ENCODE measurements at places on chromosomes 2 and 18.

DNA sequence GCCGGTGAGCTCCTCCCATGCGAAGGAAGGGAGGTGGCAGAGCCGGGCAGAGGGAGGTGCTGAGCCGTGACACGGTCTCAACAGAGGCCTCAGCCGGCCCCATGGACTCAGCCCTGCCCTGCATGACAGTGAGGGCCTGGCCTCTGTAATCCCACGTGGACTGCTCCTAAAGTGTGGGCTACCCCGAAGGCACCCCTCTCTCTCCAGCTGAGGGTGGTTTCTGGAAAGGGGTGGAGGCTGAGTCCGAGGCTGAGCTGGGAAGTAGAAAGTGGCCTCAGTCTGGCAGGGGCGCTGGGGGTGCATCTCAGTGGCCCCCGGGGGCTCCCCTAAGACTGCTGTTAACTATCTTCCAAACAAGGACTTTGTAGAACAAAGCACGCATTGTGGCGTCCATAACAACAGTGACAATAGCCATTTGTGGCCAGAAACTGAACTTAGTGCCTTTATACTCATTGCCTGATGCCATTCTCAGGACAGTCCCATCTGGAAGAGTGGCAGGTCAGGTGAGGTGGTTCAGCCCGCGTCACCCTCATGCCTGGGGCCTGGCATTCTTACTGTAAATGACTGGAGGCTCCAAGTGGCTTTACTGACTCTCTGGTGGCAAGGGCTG, 192.4 kb downstream of the TWIST2 start:
- no peak for DNase-seq

- no peak for DNase-seq
These were observed 136.7 kb downstream of the LAMA3 start for GRCh38 chr18:23825978-23826405.

DNA sequence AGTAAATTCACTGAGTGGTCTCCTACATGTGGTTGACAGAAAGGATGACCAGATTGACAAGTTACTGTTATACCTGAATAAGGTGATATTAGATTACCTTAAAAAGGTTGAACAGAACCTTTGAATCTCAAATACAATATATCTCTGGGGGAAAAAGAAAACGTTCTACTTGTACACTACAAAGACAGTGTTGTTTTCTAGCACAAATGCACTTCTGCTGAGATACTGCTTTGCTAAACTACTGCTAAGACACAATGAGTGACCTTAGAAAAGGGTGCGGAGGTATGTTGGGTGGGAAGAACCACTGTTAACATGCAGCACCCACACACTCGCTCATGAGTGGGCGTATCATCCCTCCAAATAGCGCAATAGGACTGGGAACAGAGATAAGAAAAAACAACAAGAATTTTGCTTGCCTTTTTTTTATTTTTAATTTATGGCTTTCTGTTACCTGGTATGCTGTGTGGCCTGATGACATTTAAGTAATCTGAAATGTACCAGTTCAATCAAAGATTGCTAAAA, 6.1 kb downstream of the BCL2 start:
- no peak for DNase-seq

- DNase-seq: no peak
These were observed 54.0 kb downstream of the KLF7 start for GRCh38 chr2:207111757-207112156.

DNA sequence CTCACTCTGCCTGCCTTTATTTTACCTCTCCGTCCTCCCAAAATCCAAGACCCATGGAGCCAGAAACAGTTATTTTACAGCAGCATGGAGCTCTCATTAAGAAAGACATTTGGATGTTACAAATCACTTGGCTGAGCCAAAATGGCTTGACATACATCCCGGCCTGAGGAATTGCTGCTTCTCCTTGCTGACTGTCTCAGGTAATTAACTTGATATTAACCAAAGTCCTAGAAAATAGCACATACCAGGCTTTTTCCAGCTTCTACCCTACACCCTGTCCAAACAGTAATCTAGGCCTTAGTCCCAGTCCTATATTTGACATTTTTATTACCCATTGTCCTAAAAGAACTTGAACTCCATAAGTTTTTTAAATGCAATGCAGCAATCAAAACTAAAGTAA, 205.0 kb downstream of the TMX3 start:
- DNase-seq: no peak

GRCh38 chr18:42341423-42341822, 386.4 kb downstream of the PIK3C3 start:
- DNase-seq: no peak

GRCh38 chr2:181892799-181893435, 1.4 kb downstream of the ITPRID2 start:
- no peak for DNase-seq

GRCh38 chr18:13321923-13322322, 103.4 kb downstream of the LDLRAD4 start:
- no peak for DNase-seq

DNA sequence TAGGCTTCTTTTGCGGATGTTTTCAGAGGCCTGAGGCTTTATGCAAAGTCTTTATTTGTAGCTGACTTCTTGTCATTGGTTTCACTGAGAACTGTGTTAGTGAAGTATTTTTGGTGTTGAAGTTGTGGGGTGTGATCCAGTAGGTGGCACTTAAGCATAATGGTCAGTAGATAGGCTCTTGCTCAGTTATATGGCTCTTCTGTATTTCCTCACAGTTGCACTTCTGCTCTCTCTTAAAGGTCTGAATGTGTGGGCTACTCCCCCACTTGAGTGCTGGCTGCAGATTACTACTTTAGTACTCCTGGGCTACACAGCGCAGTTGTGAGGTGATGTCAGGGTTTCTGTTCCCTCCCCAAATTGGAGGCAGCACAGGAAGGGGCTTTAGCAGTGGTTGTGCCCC, 133.8 kb upstream of the SCN7A start:
- DNase-seq: no peak

GRCh38 chr18:32937066-32937465, 164.2 kb upstream of the KLHL14 start:
- no peak for DNase-seq

DNA sequence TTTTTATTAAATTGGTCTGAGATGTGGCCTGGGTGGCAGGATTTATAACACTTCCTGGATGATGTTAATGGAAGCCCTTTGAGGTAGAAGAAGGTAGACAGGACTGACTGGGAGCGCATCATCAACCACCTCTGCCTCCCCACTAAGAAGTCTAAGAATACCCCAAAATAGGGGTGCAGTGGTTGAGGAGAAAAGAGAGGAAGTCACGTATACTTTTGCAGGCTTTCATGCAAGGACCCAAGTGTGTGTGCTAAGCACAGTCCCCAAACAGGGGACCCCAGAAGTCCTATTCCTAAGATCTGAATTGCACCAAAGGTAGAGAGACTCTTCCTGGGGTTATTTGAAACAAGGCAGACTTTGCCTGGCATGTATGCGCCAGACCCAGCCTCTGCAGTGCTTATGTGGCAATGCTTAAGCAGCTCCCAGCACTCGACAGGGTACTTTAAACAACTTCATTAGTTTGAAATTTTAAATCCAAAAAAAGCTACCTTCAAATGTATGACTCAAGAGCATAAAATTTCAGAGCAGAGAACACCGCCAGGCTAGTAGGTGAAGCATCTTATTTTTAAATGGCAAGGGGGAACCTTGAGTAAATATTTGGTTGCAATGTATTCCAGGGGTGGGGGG, 35.3 kb downstream of the BCL2 start:
- no peak for DNase-seq

GRCh38 chr18:30684825-30685481, 357.6 kb downstream of the DSC3 start:
- DNase-seq: no peak

GRCh38 chr18:76953156-76953555, 130.8 kb downstream of the ZNF236 start:
- no peak for DNase-seq

- DNase-seq: no peak
These were observed 67.5 kb upstream of the RGPD5 start for GRCh38 chr2:109726379-109727270.

- DNase-seq: no peak
These were observed 195.3 kb upstream of the MEIS1 start for GRCh38 chr2:66239655-66240054.

GRCh38 chr2:109460553-109461324, 153.0 kb downstream of the SEPTIN10 start:
- DNase-seq: no peak

DNA sequence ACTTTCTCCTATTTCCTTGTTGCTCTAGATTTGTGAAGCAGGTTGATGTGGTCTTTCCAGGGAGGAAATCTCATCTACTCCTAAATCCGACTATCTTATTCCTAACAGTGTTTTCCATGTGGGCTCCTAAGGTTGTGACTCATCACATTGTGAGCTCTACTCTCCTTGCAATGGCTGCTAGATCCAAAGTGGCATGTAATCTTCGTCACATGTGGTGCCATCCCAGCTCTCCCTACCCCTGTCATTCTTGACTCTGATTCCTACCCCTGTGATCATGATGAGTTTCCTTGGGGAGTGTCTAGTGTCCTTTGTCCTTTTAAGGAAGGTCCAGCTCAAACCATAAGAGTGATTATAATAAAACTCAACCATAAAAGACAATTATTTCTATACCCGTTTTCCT, 47.3 kb upstream of the GULP1 start:
- DNase-seq: no peak

DNA sequence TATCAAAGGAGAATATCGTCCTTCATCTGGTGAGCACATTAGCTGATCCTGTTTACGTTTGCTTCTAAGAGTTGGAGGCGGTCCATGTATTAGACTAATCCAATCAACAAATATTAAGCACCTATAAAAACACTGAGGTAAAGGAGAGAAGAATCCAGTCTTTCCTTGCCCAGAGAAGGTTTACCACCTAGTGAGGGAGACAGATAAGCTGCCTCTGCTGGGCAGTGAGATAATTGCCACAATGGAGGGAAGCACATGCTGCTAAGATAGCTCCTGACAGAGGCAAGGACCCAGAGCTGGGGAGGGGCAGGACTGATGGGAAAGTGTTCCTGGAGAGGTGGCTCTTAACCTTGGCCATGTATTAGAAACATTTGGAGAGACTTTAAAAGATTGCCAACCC, 36.7 kb upstream of the ST8SIA5 start:
- no peak for DNase-seq

DNA sequence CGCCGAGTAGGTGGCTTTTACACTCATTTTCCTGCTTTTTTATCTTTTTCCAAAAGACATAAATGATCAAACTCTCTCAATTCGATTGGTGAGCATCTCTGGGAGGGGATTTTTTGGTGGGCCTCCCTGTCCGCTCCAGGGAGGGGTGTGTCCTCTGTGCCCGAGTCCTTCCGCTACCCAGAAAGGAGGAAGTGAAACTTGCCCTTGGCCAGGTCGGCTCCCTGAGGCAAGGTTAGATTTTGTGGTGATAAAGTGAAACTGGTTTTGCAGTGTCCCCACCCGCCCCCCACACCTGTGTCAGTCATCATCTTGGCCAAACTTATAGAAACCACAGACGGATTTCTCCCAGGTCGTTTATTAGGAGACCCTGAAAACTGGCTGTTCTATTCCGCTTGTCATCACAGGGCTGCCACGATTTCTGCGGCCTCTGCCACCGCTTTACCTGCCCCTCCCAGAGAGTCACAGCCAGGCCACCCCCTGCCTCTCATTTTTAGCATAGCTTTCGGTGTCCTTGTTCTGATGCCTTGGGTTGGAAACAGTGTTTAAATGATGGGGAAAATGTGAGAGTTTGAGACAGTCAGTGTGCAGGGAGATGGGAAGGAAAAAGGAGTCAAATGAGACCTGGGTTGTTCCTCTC, 93.6 kb downstream of the SH3BP4 start:
- no peak for DNase-seq

DNA sequence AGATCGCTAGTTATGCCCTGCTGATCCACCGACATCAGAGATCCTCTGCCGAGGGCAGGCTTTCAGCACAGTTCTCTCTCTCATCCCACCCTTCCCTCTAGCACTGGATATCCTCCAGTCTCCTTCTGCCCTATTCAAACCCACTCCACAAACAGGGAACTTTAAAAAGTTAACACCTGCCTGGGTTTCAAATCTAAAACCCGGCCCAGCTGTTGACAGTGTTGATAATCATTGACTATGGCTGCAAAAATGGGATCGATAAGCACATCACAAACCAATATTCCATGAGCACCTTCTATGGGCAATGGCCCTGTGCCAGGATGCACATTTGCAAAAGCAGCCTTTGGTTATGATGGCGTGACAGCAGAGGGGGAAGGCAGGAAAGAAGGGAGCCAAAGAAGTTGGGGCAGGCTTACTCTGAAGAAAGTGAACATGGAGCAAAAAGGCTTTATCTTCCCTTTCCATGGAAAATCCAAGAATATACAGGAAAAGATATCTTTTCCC, 482.3 kb upstream of the KLHL29 start:
- no peak for DNase-seq

GRCh38 chr2:66885775-66886383, 451.0 kb downstream of the MEIS1 start:
- no peak for DNase-seq

DNA sequence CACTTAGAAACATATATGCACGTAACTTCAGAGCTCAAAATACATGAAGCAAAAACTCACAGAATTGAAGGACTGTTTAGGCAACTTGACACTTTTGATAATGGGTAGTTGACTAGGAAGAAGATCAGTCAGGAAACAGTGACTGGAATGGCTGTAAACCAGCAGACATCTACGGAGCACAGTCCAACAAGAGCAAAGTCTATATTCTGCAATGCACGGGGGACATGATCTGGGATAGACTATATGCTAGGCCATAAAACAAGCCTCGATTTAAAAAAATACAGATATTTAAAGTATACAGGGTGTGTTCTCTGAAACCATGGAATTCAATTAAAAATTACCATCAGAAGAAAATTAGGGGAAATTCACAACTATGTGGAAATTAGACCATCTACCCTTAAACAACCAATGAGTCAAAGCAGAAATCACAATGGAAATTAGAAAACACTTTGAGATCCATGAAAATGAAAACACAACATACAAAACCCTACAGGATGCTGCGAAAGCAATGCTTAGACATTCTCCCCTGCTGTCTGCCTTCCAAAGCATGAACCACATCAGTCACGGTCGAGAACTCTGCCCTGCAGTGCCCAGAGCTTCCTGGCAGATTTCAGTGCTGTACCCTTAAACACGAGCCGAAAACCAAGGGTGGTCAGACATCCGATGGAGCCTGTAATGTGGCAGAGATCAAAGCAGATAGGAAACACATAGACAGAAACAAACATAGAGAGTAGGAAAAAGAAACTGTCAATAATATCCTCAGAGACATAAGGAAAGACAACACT, 651.9 kb upstream of the HS6ST1 start:
- DNase-seq: no peak

- DNase-seq: no peak
These were observed 231.5 kb downstream of the SLC8A1 start for GRCh38 chr2:40220177-40220925.

DNA sequence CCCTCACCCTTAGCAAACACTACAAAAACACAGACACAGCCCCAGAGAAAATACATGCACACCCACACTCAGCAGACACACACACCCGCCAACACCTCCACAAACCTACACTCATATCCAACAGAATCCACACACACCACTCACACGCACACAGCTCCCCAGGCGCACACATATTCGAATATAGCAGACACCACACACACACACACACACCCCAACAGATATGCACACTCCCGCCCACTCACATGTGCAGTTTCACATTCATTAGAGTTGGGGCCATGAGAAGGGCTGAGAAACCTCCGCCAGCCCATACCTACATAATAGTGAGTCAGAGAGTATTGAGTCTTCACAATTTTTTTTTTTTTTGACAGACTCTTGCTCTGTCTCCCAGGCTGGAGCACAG, 29.4 kb upstream of the NOTO start:
- DNase-seq: no peak

GRCh38 chr2:238521870-238522269, 95.1 kb downstream of the ASB1 start:
- no peak for DNase-seq

Data from DMS 273 treated with DMSO at 0.1 percent for 48 hours (cell line).